Substantia nigra (tissue), 51 donors: ENCODE measurements at places on chromosomes 3 and 15.

DNA sequence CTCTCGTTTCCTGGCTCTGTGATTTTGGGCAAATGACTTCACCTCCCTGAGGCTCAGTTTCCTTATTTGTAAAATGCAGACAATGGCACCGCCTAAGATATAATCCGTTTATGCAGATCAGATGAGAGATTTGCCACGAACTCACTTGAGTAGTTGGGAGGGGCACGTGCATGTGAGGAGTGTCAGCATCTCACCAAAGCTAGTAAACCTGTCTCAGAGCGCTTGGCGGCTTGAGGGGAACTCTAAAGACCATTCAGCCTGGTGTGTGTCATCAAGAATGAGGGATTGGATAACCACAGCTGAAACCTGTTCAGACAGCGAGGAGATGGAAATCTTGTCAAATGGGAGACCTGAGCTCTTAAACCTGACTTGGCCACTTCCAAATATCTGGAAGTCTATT lies 48.7 kb downstream of the BDH1 start:
- no peak for DNase-seq

GRCh38 chr15:100821327-100821726 lies 58.3 kb upstream of the ALDH1A3 start:
- DNase-seq = no peak

GRCh38 chr3:24062916-24063315 lies 117.8 kb downstream of the NR1D2 start:
- DNase-seq = no peak

DNA sequence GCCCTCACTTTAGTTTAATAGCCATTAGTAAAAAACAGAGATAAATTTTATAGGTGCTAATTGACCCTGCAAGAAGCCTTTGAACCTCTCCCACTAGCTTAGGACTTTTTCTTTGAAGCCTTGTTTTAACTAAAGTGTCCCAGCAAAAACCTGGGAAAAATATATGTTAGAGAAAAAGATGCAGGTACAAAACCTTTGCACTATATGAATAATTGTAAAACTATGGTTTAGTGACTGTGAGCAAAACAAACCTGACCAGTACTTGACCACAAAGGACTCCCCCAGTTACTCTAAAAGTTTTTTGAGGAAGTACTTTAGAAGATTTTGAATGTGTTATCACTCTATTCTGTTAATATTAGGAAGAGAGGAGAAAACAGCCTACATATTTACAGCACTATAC lies 123.3 kb upstream of the TP63 start:
- DNase-seq = no peak

DNA sequence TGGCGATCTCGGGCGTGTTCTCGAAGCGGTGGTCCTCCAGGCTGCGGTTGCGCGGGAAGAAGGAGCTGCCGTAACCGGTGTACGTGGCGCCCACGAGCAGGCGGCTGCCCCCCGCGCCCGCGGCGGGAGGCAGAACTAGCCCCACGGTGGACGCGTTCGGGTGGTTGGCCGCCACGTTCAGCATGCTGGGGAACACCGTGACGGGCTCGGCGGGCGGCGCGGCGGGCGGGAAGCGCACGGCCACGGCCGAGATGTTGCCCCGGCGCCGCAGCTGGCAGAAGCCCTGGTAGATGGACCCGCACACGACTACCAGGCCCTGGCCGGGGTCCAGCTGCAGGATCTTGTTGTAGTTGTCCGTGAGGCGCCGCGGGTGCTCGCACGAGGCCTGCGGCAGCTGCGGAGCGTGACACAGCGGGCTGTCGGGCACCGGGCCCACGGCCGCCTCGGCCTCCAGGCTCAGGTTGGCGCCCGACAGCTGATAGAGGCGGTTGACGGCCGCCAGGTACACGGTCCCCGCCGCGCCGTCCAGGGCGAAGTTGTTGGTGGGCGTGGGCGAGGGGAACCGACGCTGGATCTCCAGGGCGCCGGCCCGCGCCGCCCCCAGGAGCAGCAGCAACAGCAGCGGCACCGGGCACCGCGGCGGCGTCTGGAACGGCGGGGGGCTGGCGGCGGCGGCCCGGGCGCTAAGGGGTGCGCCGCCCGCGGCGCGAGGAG lies 397 bp downstream of the PLXND1 start:
- no peak for DNase-seq

- DNase-seq = no peak
Measured at GRCh38 chr3:146895026-146895749, 290.0 kb upstream of the PLSCR5 start.

DNA sequence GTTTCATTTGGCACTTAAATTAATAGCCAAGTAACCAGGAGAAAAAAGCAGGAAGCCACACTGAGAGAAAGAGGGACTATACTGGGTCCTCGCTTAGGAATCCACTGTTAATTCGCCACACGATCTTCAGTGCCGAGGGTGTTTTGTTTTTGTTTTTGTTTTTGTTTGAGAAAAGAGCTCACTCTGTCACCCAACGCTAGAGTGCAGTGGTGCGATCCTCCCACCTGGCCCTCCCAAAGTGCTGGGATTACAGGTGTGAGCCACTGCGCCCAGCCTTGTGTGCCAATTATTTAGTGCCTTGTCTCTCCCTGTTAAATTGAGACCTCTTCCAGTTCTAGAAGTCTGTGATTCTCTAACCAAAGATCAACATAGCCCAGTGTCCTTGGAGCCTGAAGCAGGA lies 53.8 kb upstream of the TPM1 start:
- no peak for DNase-seq

DNA sequence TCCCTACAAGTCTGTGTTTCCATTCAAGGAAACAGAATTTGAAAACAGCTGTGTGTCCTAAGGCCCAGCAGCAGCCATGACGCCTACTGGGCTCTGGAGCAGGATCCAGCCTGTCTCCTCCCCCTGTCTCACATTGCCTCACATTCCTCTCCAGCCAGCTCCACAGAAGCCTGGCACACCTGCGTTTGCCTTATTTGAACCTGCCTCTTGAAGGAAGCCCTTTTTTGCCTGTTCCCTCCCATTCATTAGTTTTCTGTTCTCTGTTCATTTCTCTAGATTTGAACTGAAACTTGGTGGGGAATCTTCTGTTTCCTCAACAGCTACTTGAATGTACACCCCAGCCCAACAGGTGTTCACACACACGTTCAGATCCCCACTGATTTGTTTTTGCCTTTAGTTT lies 890.5 kb downstream of the TUSC7 start:
- DNase-seq = no peak

DNA sequence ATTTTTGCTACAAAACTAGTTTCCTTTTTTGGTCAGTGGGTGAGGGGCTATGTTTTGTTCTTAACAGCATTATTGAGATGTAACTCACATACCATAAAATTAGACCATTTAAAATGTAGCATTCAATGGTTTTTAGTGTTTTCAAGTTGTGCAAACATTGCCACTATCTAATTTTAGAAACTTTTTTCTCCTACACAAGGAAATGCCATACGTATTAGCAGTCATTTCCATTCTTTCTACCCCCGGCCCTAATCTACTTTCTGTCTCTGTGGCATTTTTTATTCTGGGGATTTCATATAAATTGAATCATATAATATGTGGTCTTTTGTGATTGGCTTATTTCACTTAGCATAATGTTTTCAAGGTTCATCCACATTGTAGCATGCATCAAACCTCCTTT lies 55.0 kb upstream of the TIPARP start:
- no peak for DNase-seq

DNA sequence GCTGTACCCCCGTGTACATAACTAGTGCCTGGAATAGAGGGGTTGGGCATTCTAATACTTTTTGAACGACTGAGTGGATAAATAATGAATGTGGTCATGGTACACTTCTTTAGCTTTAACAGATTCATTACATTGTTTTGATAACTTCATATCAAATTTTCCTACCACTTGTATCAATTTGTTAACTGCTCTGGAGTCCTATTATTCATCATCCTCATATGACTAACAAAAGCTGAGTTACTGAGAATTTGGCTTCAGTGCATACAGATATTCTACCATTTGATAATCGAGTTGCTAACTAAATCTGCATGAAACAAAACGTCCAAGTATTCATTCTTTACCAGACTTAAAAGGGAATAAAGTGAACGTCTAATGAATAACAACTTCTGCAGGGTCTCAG lies 31.7 kb downstream of the FRMD5 start:
- no peak for DNase-seq

GRCh38 chr3:159783780-159784742 lies 204.6 kb upstream of the IL12A start:
- no peak for DNase-seq

GRCh38 chr3:71579935-71580406 lies 3.6 kb downstream of the FOXP1 start:
- no peak for DNase-seq

DNA sequence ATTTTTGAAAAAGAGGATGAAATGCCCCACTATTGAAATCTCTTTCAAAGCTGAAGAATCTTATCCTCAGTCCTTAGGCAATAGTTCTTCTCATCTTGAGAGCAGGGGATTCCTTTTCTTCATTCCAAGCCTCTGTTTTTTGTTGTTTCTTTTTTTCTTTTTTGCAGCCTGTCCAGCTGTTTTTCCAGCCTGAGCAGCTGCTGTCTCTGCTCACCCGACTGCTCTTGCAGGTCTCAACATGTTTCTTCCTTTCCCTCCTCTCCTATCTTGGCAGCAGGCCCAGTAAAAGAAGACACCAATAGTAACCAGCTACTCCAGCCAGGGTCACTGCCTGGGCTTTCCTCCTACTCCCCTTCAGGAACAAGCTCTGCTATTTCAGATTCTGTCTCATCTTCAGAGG lies 23.8 kb downstream of the MEX3B start:
- no peak for DNase-seq

- DNase-seq = no peak
Measured at GRCh38 chr3:105085506-105085905, 281.2 kb upstream of the ALCAM start.

- DNase-seq = no peak
Measured at GRCh38 chr3:134640872-134641470, 9.9 kb downstream of the KY start.

DNA sequence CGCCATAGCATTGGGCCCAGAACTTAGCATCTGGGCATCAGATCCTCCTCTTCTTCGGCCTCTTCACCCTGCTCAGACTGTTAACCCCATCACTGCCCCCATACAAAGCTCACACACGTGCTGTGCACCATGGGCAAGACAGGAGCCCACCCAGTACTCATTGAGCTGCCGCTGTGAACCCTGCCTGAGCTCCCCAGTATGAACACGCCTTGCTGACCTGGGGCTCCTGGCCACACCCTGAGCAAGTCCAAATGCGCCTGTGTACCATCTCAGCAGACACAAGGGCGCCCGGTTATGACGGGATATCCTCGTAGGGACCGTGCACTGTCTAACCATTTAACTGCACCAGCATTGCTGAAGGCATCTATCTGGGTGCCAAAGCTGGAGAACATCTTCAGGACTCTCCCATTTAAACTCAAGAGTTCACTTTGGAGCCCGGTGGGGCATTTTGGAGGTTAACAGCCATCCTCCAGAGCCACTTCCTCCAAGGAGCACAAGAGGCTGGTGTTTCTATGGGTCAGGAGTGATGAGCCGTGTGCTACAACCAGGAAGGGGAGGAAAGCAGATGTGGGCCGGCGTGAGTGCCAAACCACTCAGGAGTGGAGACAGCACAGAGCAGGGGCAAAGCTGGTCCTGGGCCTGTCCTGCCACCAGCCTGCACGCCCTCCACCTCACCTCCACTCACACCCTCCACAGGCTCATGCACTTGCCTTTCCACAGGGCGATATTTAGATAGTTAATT lies 12.1 kb downstream of the PRR23E start:
- DNase-seq = no peak

DNA sequence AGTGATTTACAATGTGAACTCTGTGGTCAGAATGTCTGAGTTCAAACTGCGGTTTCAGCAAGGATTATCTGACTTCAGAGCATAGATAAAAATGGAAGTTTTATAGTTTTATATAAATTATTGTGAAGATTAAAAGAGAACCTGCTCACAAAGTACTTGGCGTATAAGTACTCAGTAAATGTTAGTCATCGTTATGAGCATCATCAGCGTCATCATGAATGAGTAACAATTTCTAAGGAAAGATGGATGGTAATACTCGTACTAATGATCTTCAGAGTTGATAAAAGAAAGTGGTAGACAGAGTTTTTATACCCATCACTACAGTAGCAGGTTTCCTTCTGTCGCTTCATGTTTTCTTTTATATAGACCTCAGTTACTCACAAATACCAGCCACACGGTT lies 341.8 kb downstream of the RAP2B start:
- DNase-seq = no peak

DNA sequence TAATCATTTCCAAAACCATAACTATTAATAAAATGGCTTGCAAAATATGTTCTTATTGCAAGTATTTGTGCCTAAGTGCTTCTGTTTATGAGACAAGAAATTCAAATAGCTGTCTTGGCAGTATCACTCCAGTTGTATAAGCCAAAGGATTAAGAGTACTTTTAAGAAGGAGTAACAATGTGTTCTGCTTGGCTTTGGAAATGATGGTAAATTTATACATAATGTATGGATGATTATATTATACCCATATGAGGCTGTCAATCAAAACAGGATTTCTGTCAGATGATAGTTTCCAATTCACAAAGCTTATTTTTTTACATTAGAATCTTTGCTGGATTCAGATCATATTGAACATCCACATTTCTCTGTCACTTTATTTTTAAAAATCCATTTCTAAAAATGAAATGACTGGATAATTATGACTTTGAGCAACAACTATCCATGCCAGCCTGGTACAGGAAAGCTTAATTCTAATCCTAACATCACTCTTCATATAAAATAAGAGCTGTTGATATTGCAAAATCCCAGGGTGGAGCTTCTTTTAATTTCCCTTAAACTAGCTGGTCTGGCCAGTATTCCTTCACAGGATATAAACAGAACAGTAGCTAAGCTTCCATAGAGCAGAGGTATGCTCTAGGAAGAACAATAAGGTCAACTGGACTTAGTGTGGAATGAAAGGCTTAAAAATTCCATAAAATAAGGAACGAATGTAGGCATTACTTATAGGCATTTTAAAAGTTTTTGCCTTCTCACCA lies 30.0 kb upstream of the ZNF280D start:
- DNase-seq = no peak

GRCh38 chr3:148643389-148643840 lies 54.3 kb upstream of the AGTR1 start:
- DNase-seq = no peak

GRCh38 chr3:156840826-156841689 lies 14.9 kb downstream of the LEKR1 start:
- no peak for DNase-seq
